ENCODE measurements at places on chromosomes 3 and 15.

GRCh38 chr15:29270169-29270955 is 740 bp upstream of the NSMCE3 start:
- no peak for DNase-seq

DNA sequence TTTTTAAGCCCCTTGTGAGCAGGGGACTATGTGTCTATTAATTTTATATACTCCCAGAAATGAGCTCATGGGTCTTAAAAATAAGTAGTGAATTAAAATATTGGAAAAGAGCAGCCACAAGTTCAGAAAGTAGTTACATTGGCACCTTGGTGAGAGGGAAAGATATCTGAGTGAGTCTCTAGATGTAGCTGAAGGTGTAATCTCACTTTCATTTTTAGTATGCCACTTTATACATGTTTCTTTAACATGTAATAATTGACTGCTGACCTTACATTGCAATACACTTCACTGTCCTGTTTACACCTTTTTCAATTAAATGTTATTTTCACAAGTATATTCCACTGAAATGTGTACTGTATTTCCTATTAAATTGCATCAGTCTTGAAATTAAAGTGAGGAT is 12.1 kb upstream of the PAK6 start:
- no peak for DNase-seq

- no peak for DNase-seq
These were observed 173.6 kb upstream of the PFN2 start for GRCh38 chr3:150144191-150144708.

GRCh38 chr3:14430053-14430452 is 27.6 kb downstream of the SLC6A6 start:
- no peak for DNase-seq

DNA sequence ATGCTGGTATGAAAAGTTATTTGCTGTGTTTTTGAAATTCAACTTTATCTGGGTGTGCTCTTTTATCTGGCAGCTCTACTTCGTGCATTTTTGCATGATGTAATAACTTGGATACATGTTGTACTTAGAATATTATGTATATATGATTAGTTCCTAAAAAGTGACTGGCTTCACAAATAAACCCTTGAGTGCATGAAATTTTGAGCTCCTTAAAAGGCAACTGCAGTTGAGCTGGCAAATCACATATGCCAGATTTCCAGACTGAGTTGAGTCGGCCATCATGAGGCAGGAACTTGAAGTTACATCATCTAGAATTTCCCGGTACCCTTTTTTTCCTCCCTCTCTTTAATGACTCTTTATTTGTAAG is 162.5 kb downstream of the FNDC3B start:
- peak; percentile 14 for DNase-seq

DNA sequence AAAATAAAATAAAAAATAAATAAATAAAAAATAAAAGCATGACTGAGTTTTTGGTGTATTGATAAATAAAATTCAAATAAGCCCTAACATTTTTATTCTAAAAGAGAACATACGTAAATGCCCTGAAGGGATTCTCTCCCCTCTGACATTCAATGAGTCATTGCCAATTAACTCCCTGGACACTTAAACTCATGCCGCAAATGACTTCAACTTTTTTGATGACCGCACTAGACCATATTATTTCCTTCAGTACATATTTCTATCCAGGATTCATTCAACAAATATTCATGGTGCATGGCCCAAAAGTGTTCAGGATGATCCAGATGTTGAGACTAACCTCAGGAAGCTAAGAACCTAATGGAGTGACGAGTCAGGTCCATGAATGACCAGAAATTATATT is 195.9 kb upstream of the LRRN1 start:
- no peak for DNase-seq

- no peak for DNase-seq
These were observed 47.8 kb downstream of the SPRED1 start for GRCh38 chr15:38300395-38300794.

DNA sequence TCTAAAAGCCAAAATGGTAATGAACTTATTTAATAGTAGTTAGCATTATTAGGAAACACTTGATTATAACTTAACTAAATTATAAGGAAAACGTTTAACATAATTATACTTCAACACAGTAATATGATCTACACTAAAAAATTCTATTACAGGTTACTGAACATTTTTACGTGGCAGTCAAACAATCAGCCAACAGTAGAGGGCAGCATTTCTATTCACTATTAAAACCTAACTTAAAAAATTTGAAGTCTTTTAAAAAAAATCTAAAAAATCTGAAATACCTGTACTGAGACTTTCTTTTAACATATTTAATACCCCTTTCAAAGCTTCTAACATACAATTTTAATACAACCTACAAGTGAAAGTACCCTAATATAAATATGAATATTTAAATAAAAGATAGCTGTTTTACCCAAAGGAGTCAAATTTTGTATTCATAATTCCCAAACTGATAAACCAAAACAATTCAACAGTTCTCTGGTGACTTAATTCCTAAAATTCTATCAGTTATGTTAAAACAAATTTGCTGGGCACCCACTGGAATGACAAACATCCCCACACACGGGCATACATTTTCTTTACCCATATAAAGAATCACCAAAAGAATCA is 41.5 kb downstream of the DLG1 start:
- DNase-seq: peak; percentile 64

DNA sequence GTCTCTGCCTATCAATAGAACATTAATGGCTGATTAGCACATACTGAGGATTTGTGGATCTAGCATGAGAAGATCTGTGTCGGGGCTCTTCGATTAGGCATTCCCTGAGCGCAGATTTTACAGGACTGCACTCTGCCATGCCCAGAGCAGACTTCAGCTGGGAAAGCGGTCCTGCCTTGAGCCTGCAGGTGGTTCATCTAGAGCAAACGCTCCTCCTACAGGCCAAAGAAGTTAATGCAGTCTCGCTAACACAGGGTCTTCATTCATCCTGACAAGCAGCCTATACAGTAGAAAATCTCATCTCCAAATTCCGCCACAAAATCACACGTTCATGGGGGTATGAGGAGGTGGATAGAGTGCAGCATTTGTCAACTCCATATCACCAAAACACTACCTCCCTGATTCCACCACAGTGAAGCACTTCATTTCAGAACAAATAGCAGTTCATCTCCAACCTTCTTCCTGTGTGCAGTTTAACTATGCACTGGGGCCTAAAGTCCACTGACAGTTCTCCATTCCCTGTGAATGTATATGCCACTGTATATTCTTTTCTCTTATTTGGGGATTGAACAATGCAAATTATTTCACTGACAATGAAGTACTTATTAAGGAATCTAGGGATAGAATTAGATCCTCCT is 405.8 kb downstream of the IGSF11 start:
- peak; percentile 3 for DNase-seq

- DNase-seq: no peak
These were observed 182.0 kb upstream of the WNT5A start for GRCh38 chr3:55669133-55669532.

GRCh38 chr3:17063596-17063995 is 178.8 kb downstream of the PLCL2 start:
- DNase-seq: no peak

- DNase-seq: no peak
These were observed 6.8 kb upstream of the TRIM69 start for GRCh38 chr15:44729408-44730127.

GRCh38 chr15:64772488-64772887 is 2.9 kb downstream of the RBPMS2 start:
- no peak for DNase-seq

GRCh38 chr3:56119575-56120349 is 348.5 kb downstream of the ERC2 start:
- DNase-seq: no peak

DNA sequence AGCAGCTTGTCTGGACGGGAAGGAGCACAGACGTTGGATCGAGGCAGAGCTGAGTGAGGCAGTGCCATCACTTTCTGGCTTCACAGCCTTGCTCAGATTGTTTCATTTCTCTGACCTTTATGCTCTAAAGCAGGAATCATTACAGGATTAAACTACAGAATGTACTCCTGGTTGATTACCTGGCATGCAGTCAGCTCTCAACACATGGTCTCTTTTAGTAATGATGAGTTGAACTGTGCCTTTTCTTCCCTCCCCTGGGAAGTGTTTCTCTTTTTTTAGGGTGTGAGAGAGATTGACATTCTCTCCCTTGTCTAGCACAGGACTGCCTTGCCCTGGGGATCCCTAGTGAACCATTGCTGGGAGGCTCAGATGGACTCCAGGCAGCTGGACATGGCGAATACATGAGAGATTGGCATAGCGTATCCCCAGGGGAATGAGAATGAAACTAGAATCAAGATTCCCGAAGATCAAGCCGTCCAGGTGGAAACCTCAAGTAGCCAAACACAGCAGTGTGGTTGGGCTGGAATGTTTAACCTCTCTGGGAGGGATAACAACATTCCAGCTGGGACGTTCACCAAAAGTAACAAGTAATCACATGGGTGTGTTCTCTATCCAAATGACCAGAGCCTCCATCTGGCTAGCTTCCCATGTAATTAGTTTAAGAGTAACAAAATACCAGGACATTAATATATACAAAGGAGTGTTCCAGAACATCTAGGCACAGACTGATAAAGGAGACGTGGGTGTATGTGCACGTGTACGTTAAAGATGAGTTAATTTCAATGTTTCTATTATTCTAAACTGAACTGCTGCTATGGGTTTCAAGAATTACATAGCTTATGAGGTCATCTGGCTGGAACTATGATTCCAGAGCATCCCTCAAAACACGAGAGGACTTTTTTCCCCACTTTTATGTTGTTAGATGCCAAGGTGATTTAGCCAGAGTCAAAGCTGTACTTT is 118.6 kb upstream of the NR2E3 start:
- DNase-seq: no peak

DNA sequence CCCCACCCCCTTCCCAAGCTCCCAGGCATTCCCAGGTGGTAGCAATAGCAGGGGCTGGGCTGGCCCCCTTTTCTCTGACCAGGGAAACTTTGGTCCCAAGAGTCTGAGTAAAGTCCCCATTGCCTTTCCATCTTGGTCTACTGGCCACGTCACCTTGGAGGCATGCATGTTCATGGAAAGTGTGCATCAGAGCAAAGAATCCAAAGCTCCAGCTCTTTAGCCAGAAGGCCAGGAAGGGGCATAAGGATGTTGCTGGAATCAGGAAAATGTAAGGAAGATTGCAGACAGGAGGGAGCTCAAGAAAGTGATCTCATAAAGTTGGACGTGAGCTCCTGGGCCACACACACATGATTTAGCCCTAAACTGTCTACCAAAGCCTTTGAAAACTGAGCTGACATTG is 63.6 kb downstream of the KBTBD12 start:
- no peak for DNase-seq

DNA sequence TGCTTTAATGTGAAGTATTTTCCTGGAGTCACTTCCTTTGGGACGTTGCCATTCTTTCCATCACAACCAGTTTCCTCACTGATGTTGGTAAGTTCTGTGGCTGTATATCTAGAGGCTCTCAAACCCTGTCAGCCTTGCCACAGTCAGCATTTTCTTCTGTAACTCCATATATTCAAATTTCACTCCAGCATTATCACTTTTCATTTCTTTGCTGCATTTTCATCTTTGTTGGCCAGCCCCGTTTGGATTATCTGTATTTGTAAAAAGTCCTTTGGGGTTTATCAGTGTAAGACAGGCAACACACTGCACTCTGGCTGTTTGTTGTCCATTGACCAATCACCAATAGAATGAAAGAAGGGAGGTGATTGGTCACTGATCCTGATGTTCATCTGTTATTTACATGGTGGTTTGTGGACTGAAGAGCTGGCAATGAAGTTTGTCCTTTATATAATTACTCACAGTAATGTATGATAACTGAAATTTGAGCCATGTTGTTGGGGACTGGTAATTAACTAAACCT is 20.3 kb downstream of the GMPS start:
- peak; percentile 88 for DNase-seq

DNA sequence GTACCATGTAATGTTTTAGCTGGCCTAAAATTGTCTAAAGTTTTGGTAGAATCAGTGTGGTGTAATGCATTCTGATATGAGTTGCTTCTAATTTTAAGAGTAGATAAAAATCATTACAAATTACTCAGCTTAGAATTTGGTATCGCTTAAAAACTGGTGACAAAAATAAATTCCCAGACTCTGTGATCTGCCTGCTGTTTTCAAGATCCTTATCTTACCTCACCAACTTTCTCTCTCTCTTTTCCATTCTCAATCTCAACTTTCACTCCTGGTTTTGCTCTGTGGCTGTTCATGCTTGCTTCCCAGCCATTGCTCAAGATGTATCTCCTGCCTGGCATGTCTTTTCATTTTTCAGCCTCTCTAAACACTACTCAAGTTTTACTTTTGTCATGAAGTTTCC is 45.7 kb downstream of the TCF12 start:
- DNase-seq: no peak

- DNase-seq: no peak
These were observed 578 bp downstream of the OIP5 start for GRCh38 chr15:41331833-41332193.

- no peak for DNase-seq
These were observed 9.3 kb downstream of the CRYBG3 start for GRCh38 chr3:97831140-97831539.

GRCh38 chr15:91553196-91553854 is 300.2 kb upstream of the SLCO3A1 start:
- DNase-seq: no peak

- no peak for DNase-seq
These were observed 92.8 kb upstream of the UBE2E1 start for GRCh38 chr3:23712656-23713559.

DNA sequence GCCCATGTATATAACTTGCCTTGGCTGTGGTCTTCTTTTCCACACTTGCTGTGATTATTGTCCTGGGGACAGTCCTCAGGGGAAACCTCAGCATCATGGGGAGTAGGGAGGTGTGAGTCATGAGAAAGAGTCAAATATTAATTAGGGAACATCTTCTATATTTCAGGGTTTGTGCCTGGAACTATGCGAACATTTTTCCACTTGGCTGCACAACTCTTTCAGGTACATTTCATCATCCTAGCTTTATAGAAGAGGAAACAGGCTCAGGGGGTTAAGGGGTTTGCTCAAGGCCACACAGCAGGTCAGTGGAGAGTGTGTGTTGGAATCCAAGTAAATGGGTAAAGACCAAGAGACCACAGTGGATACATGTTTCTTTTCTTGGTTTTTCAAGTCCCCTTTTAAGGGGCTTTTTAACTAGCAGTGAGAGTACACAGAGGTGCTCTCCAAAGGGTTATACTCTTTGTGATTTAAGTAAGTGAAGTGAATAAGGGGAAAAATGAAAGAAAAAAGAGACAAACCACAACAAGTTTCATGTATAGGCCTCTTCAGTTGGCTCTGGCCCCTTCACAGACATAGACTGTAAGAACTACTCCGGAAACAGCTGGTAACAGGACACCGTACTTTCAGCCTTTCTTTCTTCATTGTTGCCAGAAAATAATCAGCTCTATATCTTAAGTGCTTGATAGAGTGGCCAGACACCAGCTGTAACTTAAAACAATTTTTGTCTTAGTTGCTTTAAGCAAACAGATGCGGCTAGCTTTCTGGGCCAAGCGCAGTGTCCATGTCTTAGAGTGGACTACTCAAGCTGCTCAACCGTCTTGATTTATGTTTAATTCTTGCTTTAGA is 64.6 kb downstream of the EEFSEC start:
- no peak for DNase-seq

- no peak for DNase-seq
These were observed 78.1 kb downstream of the NR1D2 start for GRCh38 chr3:24023197-24023596.

GRCh38 chr3:170469151-170470062 is 50.7 kb downstream of the CLDN11 start:
- no peak for DNase-seq

GRCh38 chr3:9308298-9308990 is 54.4 kb upstream of the THUMPD3 start:
- no peak for DNase-seq
